Occipital lobe (tissue), 3 donors: ENCODE measurements at places on chromosomes 4 and X.
A peak's percentile ranks its signal among the peaks of the same experiment; 100 is the strongest.

DNA sequence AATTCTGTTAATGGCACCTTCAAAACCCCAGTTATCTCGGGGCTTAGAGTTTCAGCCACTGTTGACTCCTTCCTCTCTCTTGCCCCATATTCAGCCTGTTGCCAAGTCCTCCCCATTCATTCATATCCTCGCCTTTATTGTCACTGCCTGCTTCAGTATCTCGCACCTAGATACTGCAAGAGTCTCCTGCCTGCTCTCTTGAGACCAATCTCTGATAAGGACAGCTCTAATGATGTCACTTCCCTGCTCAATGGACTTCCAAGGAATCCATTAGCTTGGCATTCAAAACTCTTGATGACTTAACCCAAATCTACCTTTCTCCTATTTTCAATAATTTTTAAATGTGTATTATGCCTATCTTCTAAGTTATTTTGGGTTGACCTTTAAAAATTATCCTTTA, 1.1 kb upstream of the UBE2A start:
- DNase-seq, result no peak

- DNase-seq, result no peak
These were observed 39.5 kb downstream of the SPARCL1 start for GRCh38 chr4:87489678-87490077.

- no peak for DNase-seq
These were observed 56.7 kb downstream of the ANK2 start for GRCh38 chr4:113106108-113106507.

- DNase-seq, result peak; percentile 4
These were observed 34.5 kb upstream of the RAB33B start for GRCh38 chr4:139419388-139419914.

DNA sequence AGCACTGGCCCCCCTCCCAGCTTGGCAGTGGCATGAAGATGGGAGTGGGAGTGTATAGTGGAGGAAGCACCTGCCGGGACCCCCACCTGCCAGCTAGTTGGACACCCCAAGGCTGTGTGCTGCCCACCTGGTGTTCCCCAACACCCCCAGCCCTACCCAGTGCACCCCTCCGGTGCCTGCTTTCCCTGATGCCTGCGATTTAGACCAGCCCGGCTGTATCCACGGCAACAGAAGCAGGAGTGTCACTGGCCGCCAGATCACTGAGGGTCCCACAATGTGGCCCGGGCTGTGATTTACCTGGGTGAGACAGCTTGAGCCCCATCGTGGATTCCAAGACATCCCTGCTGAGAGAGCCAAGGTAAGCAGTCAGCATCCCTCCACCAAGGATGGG, 533 bp downstream of the GPR173 start:
- DNase-seq, result no peak

- no peak for DNase-seq
These were observed 196.4 kb downstream of the STIM2 start for GRCh38 chr4:27057053-27057452.

- no peak for DNase-seq
These were observed 16.0 kb upstream of the MID1 start for GRCh38 chrX:10636337-10636736.

DNA sequence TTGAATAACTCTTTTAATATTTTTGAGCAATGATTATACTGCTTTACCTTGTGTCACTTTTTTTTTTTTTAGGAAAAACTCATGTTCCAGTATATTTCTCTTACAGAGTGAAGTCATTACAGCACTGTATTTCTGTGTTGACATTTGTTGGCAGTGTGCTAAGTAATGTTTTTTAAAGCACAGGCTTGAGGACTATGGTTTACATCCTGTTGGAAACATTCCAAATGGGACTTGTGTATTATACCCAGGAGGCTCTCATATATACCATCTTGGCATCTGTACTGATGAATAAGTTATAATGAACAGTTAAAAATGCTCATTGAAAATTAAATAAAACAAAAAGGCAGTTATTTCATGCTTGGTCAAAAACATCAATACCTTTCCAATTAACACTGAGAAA, 33.8 kb downstream of the CEP44 start:
- DNase-seq, result no peak

DNA sequence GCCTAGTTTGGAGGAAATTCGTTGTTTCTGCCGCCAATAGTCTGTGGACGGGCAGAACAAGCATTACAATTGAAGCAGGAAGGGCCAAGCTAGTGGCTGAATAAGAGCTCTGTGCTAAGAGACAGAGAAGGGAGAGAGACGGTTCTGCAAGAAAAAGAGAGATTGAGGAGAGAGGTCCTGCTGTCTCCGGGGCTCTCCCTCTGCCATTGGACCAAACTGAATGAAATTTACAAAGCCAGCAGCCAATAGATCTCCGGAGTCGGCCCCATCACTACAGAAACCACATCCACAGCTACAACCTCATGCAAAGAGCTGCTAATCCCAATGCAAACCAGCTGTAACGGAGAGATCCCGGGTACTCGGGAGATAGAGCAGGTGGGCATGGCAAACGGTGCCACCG, at the start of gene NLGN4X:
Gene NLGN4X (minus strand): TSS at position 148 of the 400 bp plus-strand sequence. CDS start 77,401 bp downstream, outside the sequence.
- peak; percentile 36 for DNase-seq

GRCh38 chrX:136572030-136572429, 40.0 kb downstream of the VGLL1 start:
- DNase-seq, result no peak

DNA sequence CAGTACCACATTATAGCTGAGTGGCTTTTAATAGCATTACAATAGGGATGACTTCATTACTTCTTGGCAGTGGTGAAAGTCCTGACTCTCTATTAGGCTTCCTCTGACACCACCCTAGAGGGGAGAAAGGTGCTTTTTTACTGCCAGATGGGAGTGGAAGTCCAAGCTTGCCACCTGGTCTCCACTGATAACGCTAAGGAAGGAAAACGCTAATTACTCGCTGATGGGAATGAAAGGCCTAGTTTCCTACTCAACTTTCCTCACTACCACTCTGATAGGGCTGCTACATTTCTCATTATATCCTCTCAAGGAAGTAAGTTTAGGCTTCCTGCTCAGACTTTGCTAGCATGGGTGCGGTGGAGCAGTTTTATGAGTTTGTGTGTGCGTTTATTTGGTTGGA, 62.3 kb upstream of the PAGE3 start:
- DNase-seq, result no peak

DNA sequence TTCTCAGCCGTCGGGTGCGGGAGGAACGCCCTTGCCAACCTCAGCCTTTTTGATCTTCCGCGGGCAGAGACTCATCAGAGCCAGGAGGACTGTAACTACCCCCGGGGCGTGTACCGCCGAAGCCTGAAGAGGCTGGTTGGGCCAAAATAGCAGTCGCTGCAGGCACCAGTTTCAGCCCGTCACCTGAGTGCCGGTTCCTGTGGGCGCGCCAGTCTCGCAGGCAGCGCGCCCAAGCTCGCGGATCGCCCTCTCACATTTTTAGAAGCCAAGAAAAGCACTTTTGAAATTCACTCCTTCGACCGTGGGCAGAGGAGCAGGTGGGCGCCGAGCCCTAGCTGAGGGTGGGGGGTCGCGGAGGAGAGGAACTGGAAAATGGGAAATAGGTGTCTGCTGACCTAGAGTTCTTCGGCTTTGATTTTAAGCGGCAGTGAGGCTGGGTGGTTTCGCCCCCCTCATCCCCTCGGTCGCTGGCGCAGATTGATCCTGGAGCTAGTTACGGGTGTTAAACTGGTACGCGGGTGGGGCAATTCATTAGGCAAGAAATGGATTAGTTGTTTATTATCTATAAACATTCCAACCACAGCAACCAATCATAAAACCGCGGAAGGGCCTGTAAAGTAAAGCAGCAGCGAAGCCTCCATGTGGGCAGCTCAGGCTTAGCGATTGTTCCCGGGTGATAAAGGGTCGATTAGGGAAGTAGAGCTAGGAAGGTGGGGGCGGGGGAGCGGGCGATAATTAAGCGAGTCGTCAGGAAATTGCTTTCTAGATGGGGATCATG, 69.2 kb downstream of the FBXO8 start:
- no peak for DNase-seq

DNA sequence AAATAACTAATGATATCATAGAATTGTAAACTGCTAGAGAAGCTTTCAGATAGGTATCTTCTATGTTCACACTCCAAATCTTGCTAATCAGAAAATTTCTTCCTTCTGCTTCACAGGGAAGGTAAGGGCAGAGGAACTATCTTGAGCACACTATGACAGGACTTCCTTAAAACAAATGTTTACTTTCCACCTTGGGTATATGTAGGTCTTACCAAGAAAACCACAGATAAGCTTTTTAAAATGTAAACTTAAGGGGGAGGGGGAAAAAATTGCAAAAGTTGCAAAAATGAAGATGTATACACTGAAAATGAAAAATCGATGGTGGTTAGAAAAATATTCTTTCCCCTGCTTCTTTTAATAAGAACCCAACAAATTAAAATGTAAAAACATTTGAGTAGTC, 30.9 kb downstream of the YTHDC1 start:
- no peak for DNase-seq

DNA sequence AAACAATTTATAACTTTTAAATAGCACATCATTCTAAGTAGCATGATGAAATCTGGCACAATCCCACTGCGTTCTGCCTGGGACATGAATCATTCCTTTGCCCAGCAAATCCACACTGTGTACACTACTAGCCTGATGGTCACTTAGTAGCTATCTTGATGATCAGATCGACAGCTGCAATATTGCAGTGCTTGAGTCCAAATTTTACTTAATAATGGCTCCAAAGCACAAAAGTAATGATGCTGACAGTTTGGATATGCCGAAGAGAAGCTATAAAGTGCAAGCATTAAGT, 86.6 kb upstream of the NPNT start:
- no peak for DNase-seq

GRCh38 chr4:56227301-56227835, 159.9 kb downstream of the AASDH start:
- DNase-seq, result no peak

GRCh38 chrX:65933085-65933589, 106.7 kb downstream of the VSIG4 start:
- no peak for DNase-seq
